Stimulated activated CD4-positive, alpha-beta T cell treated with anti-CD3 and anti-CD28 coated beads, Interleukin-4, amount 100 ng/mL, for 24 hours (primary cell): ENCODE measurements at places on chromosomes 11 and 22.

DNA sequence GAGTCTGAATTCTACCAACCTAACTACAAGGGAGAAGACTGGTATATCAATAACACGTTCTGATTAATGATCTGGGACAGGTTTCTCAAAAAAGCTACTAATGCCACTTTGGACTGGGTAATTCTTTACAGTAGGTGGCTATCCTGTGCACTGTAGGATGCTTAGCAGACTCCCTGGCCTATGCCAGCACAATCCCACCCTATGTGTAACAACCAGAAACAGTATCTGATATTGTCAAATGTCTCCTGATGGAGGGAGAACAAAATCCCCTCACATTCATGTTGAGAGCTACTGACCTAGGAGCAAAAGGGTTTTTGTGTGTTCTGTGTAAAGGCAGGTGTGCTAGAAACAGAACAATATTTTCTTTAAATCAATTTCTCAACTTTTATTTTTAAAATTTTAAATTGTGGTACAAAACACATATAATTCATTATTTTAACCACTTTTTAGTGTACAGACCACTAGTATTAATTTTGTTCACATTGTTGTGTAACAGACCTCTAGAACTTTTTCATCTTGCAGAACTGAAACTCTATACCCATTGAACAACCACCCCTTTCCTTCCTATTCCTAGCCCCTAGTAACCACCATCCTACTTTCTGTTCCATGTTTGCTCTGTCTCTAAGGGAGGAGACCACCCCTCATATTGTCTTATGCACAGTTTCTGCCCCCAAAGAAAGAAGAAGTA is 2.1 kb upstream of the MS4A6A start:
- no peak for DNase-seq

GRCh38 chr22:33864723-33865130 is 55.5 kb downstream of the LARGE1 start:
- no peak for DNase-seq

- no peak for DNase-seq
These were observed 21.2 kb downstream of the MS4A4E start for GRCh38 chr11:60221692-60222091.

- DNase-seq, result no peak
These were observed 9.7 kb downstream of the IZUMO1R start for GRCh38 chr11:94314064-94314463.

DNA sequence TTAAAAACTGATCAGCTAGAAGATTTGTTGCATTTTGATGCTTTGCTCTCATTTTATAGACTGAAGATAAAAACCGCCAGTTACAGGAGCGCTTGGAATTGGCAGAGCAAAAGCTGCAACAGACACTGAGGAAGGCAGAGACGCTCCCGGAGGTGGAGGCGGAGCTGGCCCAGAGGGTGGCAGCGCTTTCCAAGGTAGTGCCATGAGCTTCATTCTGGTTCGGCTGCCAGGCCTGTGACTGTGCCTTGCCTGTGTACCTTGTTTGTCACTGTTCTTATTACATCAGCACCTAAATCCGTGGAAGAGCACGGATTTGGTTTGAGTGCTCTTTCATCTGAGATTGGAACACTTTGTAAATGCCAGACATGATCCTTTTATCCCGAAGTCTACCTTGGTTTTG is 61.4 kb downstream of the PPFIA1 start:
- DNase-seq, result no peak

- DNase-seq, result no peak
These were observed 13.1 kb upstream of the RAB38 start for GRCh38 chr11:88188251-88188931.

DNA sequence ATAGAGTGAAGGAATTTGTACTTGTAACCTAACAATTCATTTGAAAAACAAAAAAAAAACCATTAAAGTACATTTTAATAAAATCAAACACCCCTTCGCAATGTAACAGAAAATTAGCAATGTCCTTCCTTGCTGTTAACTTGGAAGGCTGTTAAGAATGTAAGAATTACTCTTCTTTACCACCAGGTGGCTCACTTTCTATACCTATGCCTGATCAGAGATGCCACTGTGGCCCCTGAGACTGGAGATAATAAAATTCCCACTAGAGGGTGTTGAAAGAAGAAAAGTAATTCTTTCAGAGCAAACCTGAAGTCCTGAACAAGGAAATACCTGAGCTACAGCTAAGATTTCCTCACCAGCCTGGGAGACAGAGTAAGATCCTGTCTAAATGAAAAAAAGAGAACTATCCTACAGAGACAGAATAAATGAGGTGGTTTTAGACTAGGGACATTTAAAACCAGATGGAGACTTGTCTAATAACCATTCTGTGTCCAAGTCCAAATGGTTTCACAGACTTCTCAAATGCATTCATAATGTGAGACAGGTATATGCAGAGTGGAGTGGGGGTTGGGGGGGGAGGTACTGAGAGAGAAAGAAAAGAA is 1089.3 kb downstream of the FAM181B start:
- DNase-seq, result peak; percentile 15

DNA sequence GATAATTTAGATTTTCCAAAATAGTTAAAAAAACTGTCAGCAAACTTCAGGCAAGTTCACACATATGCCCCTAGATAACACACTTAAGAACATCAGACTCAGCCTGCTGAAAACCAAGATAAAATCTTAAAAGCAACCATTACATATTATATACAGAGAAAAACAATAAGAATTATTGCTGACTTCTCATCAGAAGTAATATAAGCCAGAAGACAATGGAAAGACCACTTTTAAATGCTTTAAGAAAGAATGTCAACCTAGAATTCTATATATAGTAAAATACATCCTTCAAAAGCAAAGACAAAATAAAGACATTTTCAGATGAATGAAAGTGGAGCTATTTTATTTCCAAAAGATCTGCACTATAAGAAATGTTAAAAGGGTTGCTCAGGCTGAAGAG is 37.8 kb upstream of the SC5D start:
- DNase-seq, result no peak

DNA sequence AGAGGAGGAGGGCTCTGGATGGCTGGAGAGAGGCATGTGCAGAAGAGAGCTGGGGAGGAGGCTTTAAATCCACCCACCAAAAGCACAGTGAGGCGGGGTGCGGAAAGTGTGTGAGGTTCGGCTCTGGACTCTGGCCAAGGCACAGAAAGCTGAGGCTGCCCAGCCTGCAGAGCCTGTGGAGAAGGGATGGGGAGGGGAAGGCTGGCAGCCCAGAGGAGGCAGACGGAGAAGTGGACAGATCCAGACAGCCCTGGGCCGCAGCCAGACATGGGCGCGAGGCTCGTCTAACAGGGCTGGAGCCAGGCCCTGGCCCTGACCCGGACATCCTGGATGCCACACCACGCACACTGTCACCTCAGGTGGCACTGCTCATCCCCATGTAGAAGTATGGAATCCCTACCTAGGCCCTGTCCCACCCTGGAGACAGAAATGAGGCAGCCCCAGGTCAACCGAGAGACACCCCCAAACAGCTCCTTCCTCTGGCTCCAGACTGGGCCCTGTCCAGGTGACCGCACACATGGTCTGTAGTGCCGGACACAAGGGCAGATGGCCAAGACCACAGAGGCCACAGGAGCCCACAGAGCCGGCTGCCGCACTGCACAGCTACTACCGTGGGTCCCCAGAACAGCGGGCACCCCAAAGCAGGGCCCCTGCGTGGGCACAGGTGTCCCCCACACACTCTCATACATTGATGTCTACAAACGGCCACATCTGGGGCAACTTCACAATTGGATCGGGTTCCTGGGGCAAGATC is 16.6 kb upstream of the MOB2 start:
- no peak for DNase-seq

- peak; percentile 37 for DNase-seq
These were observed 1.3 kb upstream of the DGKZ start for GRCh38 chr11:46345881-46346484.

DNA sequence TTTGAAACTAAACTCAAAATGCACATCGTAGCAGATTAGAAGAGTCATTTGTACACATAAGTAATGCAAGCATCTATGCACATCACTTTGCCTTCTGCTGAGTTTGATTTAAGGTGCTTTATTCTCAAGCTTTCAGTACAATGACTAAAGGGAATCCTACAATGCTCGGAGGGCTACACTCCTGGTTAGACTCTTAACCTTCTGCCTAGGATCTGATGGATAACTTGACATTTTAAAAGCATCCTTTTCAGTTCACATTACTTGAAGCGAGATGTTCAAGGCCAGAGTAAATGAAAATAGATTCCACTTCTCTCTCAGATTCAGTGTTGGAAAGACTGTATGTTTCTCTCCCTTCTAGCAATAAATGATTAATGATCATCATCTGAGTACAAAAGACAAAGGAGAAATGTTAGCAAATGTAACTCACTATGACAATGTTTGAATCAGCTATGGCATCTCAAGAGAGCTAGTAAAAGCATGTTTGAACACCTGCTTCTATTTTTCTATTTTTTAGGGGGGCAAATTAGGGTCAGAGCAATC is 259.2 kb upstream of the ANO3 start:
- DNase-seq, result no peak

DNA sequence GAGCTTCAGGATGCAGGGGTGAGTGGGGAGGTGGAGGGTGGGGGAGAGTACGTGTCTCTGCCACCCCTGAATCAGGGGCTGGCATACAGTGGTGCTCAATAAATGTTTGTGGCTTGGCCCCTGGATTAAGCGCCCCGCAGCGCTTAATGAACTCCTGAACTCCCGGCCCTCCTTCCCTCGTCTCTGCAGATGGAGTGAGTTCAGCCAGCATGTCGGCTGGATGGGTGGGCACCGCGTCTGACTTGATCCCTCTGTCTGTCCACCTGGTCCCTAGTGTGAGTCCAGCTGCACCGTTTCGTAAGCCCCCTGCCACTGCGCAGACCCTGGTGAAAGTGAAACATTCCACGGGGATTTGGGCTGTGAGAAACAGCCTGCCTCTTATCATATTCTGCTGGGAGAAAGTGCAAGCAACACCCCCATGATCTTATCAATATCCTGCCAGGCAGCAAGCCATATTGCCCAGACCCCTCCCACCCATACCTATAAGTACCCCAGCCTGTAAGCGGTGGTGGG is 12.0 kb upstream of the MRGPRD start:
- no peak for DNase-seq

DNA sequence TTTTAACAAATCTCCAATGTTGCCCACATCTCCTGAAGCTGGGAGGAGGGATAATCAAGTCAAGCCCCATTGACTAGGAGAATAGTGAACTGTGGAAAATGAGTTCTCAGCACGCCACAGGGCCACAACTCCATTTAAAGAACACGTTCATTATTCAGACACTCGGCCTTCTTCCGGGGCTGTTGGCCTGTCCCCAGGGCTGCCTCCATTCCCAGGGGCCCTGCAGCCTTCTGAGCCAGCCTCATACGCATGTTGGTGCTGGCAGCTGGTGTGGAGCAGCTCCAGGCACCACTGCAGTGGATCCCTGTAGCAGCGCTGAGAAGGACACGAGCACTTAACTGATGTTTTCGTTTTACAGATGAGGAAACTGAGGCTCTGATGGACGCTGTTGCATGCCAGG is 87.5 kb upstream of the RCN1 start:
- no peak for DNase-seq

DNA sequence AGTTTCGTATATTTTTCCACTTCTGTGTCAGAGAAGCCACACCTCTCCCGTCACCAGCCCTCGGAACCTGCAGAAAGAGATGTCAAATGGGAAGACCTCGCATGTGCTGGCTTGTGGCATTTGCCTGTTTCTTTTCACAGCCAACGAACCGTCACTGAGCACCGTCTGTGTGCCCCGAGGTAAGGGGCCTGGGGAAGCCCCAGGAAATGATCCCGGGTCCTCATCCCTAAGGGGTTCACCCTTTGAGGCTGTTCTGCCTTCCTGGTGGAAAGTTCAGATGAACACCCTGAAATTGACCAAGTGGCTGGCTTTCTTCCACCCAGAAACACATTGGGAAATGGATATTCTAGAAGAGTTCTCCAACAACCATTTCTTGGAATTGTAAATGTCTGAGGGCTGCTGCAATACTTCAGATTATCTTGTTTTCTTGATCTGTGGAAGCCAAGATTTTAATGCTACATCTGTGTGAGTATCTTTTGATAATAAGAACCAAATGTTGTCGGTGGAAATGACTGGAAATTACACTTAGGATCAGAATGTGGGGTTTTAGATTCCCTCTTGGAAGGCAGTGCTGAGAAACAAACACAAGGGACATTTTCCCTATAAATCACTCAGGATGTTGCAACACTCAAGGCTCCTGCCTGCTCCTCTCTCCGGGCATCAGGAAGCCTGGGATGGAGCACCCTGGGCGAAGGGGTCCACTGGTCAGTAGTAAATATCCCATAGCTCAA is 37.6 kb downstream of the RIBC2 start:
- no peak for DNase-seq

DNA sequence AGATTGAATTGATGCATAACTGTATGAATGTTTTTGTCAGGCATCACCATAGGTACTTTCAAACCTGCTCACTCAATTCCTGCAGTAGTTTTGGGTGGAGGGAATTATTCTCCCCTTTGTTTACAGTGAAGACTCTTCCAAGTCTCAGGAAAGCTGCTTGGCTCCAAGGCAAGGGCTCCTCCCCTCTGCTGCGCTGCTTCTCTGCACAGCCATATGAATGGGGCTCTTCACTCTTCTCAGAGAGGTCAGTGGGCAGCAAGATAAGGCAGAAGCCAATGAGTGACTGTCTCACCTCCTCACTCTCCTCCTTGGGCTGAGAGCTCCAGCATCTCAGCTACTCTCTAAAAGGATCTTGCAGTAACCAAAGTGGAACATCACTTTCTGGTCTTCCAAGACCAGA is 165.7 kb upstream of the TTC12 start:
- no peak for DNase-seq

DNA sequence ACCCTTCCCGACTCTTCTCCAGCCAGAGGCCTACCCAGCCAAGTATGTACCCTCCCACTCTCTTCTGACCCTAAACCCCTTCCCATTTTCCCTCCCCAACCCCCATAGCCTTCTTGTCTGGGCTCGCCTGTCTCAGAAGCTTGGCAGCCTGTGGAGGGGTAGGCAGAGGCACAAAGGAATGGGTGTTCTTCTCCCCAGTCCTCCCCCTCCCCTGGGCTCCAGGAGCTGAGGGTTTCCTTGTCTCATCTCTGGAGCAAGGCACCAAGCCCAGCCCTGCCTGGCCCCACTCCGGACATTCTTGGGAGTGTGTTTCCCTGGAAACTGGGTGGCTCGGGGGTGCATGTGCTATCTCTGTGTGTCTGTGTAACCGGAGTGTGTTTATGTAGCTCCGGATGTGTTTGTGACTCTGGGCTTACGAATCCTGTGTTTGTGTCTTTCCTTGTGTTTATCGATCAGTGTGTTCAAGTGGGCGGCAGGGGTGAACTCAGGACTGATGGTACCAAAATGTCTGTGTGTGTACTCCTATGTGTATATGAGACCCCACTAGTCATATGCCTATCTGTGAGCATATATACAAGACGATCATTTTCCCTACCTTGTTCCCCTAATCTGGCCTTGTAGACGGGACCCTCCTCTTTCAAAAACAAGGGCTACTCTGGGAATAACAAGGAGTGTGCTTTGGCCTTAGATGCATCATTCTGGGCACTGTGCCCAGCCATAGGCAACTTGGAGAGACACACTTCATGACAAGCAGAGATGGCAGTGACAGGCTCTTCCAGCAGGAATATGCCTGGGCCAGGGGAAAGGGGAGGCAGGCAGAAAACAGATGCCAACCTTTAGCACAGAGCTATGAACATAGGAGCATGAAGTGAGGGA is 10.9 kb downstream of the PHLDB1 start:
- no peak for DNase-seq
